Glomerular endothelial cell (primary cell): ENCODE measurements at places on chromosomes 3 and 15.

GRCh38 chr15:58876306-58877106 is 57.0 kb downstream of the SLTM start:
- DNase-seq, result no peak

- no peak for DNase-seq
Measured at GRCh38 chr3:182605882-182606611, 187.3 kb upstream of the ATP11B start.

GRCh38 chr3:191070201-191070600 is 128.8 kb upstream of the OSTN start:
- DNase-seq, result no peak

DNA sequence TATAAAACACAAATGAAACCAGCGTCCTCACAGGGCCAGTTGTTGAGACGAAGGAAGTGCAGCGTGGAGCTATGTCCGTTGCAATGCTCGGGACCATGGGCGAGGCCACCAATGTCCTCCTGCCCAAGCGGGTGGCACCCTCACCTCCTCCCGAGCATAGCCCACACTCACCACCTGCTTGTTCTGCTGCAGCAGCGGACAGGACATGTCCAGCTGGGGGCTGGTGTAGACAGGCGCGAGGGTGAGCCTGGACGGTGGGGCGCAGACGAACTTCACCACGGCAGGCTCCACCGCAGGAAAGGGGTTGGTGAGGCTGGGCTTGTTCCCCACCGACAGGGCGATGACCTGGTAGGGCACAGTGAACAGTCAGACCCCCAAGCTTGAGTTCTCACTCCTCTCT is 62.1 kb downstream of the NUP210 start:
- no peak for DNase-seq

- no peak for DNase-seq
Measured at GRCh38 chr3:151362751-151363174, 21.8 kb downstream of the P2RY12 start.

- no peak for DNase-seq
Measured at GRCh38 chr15:40108061-40108854, 421 bp downstream of the BMF start.

DNA sequence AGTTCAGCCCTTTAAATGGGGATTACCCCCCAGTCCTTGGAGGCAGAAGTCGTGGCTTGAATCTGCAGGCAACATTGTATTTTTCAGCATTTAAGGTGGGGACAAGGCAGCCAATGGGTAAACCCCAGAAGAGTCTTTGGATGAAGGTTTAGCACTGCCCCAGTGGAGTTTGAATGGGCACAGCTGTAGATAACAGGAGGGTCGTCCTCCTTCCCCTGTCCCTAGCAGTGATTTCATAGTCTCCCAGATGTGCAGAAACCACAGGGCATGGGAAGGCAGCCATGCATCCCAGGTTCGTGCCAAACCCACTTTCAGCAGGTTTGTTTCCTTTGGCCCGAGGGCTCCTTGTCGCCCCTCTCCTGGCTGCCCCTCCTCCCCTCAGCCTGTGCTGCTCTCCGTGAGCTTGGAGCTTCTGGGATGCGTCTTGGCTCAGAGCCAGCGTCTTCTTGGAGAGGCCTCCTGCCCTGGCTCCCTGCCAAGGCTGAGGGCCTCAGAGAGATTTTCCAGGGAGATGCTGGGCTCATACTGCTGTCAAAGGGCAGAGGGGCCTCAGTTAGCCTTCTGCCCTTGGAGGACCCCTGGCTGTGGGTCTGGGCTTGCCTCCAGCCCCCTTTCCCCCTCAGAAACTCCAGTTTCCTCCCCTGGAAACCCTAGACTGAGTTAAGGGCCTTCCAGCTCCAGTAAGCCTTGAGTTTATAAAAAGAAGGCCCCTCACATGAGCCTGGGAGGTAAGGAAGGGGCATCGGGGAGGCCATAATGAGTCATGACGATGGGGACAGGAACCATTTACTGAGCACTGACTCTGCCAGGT is 48.9 kb upstream of the POLG start:
- no peak for DNase-seq

- no peak for DNase-seq
Measured at GRCh38 chr3:157829786-157830185, 276.4 kb downstream of the SHOX2 start.

GRCh38 chr3:182136008-182136910 is 424.5 kb downstream of the SOX2 start:
- DNase-seq, result no peak

DNA sequence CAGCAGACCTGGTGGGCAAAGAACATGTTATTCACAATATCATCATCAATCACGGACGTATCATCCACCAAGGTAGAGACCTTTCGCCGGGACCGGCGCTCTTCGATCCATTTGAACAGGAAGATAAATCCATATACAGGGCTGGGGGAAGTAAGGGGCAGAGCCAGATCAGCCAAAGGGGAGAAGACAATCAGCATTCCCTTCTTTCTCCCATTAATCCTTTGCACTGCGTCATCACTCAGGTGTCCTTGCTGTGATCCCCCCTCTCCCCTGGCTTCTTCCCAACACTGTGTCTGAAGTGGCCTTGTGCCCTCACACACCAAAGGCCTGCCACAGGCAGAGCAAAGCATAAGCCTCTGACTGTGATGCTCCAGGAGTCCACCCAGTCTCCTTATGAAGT is 36.4 kb downstream of the SEMA3G start:
- DNase-seq, result no peak

GRCh38 chr3:172065527-172065926 is 26.1 kb downstream of the FNDC3B start:
- peak; percentile 55 for DNase-seq

- no peak for DNase-seq
Measured at GRCh38 chr15:82647835-82648256, 683 bp upstream of the CPEB1 start.

- DNase-seq, result no peak
Measured at GRCh38 chr3:45914362-45915058, 28.2 kb downstream of the CCR9 start.

DNA sequence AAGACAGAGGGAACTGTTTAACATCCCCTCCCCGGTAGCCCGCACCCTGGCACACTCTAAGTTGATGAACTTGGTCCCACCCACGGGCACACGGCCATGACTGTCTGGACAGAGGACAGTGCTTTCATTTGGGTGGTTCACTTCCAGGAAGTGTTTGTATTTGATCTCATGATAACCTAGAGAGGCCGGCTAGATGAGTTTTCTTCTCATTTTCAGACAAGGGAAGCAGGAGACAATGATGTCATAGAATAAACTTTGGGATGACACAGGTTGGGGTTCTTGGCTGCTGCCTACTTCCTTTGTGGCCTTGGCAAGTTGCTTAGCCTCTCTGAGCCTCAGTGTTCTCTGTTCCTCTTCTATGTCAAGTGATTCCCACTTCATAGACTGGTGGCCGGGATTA is 16.1 kb upstream of the LYSMD4 start:
- no peak for DNase-seq
